ENCODE measurements at places on chromosomes 6 and 20.

DNA sequence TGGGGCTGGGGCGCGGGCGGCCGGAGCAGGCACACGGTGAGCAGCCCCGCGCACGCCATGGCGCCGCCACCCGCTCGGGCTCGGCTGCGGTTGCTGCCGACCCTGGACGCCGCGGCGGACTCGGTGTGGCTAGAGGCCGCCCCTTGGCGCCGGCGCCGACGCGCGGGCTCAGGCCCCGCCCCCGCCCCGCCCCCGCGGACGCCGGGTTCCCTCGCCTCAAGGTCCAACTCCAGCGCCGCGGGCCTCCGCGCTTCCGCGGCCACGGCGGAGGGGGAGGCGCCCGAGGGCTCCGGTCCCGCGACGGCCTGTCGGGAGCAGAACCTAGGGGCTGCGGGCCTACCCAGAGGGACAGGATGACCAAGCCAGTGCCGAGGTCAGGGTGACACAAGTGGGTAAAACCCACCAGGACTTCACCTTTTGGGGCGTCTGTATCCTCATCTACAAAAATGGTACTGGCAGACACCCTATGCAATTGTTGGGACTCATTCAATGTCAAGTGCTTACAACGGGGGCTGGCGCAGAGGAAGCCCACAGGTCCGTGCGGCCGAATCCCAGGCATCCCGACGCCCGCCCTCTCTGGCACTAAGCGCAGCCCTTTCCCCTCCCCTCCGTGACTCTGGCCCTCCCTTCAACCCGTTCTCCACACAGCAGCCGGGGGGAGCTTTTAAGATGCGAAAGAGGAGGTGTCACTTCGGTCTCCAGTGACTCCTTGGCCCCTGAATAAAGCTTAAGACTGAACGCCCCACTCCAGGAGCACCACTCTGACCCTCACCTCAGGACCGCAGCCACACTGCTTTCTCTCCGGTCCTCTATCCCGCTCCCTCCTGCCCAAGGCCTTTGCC, at the start of gene NECAB3:
TSS of gene NECAB3 (minus strand) at position 135 of the 842 bp plus-strand sequence. CDS start at position 59, 76 bp downstream.
- peak; percentile 77 for DNase-seq

DNA sequence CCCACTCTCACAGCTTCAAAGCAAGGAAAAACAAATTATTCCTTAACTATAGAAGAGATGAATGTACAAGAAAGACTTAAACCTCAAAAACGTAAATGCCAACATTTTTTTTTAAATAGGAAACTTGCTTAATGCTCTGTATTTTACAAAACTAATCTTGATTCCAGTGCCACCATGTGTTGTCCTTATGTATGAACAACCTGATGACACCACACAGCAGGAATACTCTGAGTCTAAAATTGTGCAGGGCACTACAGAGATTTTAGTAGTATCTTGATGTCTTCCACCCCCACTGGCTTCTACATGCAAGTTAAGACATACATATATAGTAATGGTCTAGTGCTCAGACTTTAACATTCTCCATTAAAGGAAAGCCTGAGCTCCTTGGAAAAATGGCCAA, 46.2 kb downstream of the SRPK1 start:
- no peak for DNase-seq

DNA sequence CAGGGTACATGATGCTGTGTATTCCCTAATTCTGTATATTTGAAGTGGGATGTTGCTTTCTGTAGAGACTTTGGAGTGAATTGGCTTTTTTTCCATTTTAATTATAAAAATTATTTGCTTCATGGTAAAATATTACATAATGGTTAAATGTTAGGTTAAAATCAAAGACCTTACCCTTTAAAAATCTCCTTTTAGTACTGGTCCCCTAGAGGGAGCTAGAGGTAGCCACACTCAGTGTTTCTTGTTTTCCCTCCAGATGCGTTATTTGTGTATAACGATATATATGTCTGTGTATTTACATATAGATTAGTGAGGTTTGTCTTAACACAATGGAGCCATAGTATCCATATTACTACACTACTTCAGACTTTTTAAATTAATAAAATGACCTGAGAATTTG, 146.7 kb downstream of the PLCB4 start:
- DNase-seq, result peak; percentile 21

DNA sequence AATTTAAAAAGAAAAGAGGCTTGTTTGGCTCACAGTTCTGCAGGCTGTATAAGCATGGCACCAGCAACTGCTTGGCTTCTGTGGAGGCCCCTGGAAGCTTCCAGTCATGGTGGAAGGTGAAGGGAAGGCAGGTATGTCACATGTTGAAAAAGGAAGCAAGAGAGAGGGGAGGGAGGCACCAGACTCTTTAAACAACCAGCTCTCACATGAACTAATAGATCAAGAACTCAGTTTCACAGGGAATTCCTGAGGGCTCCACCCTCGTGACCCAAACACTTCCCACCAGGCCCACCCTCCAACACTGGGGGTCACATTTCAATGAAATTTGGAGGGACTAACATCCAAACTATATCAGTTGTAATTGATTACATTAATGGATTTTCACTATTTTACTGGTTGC, 127.9 kb upstream of the MLIP start:
- DNase-seq, result no peak

GRCh38 chr6:14277405-14277930, 159.9 kb downstream of the CD83 start:
- no peak for DNase-seq

DNA sequence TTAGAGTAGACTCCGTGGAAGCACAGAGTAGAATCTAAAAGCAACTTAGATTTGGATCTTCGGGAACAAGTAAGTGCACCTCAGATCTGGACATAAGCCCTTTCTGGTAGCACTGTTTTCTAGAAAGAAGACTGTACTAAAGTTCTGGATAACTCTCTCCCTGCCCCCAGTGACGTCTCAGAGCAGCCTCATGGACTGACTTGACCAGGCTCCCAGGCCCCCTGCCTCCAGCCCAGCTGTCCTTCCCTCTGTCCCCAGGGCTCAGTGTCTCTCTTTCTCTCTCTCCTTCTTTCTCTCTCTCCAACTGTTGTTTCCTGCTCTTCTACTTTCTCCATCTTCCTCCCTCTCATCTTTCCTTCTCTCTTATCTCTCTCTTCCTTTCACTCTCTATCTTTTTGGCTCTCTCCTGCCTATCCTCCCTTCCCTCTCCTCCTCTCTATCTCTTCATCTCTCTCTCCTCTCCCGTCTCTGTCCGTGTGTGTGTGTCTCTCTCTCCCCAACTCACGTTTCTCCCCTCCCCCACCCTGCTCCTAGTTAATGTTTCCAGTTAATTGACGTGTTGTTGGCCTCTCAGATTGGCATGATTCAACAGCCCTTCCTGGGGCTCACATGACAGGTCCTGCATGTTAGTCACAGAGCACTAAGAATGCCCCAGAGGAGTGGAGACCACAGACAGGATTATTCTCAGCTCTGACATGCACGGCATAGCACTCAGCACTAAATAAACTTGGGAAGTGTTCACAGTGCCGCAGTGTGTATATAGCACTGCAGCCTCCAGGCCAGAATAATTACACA, 180.4 kb upstream of the FOXQ1 start:
- no peak for DNase-seq

- no peak for DNase-seq
Measured at GRCh38 chr6:116359131-116359530, 11.6 kb upstream of the DSE start.

DNA sequence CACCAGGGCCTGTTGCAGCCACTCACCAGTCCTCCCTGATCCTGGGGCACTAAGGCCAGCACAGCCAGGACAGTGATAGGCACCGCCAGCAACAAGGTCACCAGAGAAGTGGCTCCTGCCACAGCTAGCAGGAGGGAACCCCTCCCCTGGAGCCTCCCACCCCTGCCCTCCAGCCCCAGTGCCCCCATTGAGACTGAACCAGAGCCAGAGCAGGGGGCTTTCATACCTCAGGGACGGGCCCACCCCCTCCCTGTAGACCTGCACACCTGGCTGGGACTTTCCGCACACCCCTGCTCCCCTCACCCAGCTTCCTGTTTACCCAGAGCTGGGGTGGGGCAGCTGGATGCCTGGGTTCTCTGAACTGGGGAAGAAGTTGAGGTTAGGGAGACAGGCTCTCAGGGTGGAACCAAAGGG, at the start of gene LTB:
TSS of gene LTB (minus strand) at position 195 of the 414 bp plus-strand sequence. CDS start at position 188, 7 bp downstream.
- no peak for DNase-seq

GRCh38 chr6:79463621-79464050, 73.6 kb downstream of the LCA5 start:
- DNase-seq, result no peak

DNA sequence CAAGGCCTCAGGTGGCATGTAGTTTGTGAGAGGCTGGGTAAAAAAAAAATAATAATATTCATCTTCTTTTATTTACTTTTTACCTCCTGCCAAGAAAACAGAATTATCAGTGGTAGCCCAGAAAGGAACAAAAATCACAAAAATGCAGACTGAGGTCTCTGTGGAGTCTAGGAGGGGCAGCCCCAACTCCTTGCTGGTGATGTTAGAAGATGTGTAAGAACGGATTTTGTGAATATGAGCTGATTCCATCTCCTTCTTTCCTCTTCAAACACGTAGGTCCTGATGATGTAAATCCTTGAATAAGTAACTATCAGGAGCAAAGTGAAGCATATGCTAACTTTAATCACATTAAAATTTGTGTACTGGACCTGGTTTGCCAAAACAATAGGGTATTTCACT, 226.8 kb downstream of the EYA4 start:
- DNase-seq, result no peak

DNA sequence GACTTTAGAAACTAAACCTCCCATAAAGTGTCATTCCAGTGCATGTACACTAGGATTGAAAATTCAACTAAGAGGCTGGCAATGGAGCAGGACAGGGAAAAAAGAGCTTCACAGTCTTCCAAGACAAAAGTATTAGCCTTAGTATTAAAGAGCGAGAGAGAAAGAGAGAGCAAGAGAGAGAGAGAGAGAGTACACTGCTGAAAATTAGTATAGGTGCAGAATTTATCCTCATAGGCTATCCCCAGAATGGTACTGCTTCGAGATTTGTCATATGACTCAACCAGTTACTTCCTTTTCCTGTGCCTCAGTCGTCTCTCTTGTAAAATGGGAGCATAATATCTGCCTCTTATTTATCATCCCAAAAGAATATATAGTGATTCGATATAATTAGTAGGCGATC, 543.2 kb upstream of the JARID2 start:
- DNase-seq, result no peak

DNA sequence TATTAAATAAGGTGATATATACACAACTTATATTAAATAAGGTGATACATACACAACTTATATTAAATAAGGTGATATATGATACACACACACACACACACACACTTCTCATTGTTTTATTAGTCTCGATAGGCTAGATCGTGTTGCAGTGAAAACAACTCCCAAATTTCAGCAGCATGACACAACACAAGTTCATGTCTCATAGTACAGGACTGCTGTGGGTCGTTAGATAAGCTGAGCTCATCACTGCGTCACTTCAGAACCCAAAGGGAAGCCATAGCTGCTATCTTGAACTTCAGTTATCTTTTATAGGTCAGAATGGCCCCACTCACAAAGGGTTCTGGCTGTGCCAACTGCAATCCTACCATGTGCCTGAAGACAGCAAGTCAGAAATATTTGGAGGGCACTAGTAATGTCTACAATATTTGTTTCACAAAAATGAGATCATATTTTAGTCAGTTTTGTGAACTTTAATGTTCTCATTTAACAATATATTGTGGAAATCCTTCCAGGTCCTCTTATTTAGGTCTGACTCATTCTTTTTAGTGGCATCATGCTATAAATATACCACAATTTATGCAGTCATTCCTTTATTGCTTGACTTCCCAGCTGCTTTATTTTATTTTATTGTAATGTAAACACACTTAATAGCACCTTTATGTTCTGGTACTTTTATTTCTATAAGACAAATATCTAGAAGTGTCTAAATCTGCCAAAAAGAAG, 290.2 kb downstream of the PHACTR1 start:
- no peak for DNase-seq
